NCI-H524 (cell line): ENCODE measurements at places on chromosomes 7 and 10.
A peak's percentile ranks its signal among the peaks of the same experiment; 100 is the strongest.

DNA sequence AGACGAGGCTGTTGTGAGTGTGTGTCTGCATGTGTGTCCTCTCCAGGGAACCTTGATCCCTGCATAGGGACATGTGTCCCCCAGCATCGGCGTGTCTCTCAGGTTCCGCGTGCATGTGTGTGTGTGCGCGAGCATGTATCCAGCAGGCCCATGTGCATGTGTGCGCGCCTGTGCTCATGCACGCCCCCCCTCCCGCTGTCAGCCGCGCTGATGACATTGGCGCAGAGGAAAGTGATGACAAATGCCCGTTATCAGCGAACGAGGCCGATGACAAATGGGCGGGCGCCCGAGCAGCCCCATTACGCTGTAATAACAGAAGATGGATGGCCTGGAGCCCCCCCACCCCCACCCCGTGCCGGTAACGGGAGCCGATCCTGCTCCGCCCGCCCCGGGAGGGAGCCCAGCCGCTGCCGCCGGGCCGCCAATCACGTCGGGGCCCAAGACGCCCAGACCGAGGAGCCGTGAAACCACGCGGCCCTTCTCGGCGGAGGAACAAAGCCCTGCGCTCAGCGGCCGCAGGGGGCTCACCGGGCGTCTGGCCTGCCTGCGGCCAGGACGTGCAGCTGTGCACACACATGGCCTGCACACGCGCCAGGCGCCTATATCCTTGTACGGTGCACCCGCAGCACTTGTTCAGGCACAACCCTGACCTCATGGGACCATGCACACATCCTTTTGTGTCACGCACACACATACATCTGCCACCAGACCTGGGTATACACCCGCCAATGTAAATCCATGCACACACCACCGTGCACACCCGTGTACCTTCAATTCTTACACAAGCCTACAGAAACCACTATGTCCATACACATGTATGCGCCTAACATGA is 21.5 kb downstream of the POLL start:
- no peak for DNase-seq

- no peak for DNase-seq
Measured at GRCh38 chr10:113118882-113119281, 168.8 kb downstream of the TCF7L2 start.

DNA sequence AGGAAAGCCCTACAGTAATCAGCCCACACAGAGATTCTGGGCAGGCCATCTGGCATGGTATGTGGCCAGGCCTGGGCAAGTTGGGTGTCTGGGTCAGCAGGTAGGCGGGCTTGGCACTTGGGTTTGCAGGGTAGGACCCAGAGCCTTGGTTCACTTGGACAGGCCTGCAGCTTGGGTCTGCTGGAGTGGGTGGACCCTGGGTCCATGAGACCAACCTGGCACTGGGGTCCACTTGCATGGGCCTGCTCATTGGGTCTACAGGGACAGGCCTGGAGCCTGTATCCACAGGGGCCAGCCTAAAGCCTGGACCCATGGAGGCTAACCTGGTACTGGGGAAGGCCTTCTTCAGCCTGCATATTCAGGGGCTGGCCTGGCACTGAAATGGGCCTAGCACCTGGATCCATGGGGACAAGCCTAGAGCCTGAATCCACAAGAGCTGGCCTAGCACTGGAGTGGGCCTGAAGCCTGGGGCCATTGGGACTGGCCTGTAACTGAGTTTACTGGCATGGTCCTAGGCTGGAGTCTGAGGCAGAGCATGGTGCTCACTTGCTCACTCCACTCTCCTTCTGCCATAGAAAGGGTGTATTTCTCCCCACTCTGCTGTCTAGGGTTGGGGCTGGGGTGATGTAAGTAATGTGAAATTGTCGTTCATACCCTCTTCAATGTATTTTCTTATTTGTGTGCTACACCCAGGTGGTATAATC is 315.0 kb downstream of the AHR start:
- no peak for DNase-seq

- DNase-seq, result no peak
Measured at GRCh38 chr10:93967756-93968155, 26.0 kb upstream of the PLCE1 start.

DNA sequence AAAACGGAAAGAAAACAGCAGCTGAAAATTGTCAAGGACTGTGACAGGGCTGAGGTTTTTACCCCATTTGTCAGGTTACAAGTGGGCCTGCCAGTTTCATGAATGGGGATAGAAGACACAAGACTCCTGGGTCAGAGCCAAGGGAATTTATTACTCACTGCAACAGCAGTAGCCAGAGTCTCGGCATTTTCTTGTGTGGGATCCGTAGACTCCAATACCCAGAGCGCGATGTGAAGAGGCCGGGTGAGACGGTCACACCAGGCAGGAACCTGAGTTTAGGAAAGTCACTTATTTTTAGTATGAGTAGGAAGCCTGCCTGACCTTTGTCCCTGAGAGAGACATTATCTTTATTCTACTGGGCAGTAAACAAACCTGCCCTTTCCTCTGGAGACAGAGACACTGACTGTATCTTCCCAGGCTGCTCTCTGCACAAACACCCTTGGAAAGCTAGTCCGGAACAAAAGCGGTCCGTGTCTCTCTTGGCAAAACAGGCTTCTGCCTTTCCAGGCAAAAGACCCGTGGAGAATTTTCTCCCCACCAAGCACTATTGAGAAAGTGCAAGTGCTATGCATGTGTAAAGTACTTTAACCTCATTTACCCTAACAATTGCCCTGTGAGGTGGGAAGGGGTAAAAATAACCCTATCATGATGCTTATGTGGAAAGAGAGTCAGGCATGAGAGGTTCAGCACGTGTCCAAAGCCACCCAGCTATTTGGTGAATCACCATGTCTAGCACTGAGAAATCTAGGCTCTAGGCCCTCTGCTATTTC is 58.4 kb downstream of the JCAD start:
- DNase-seq, result no peak

- no peak for DNase-seq
Measured at GRCh38 chr10:111087968-111088505, 11.2 kb downstream of the ADRA2A start.

- DNase-seq, result peak; percentile 53
Measured at GRCh38 chr7:30276203-30276900, 8.0 kb upstream of the ZNRF2 start.

GRCh38 chr10:119526621-119527592 is 15.6 kb downstream of the RGS10 start:
- DNase-seq, result peak; percentile 73

DNA sequence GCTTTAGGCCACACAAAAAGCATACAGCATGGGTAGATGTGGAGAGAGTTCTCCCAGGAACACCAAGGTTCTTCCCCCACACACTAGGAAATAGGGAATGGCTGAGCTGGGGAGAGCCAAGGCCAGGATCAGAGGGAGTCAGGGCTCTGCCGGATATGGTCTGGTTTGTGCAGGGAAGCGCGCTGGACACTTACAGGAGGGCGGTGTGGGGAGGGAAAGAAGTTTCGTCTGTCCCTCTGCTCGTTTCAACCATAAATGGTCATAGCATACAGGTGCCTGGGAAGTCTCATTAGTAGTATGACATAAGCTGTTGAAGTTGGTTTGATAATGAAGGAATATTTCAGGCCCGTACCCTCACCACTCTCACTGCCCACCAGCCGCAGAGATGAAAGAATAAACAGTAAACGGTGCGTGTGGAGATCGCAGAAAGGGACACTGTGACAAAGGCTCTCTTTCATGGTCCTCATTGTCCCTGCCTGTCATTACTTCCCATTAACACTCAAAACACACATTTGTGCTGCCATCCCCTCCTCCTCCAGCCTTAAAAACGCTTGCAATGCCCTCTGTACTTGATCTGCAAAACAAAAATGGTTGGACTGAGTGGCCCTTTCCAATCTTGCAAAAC is 207.2 kb downstream of the CELF2 start:
- no peak for DNase-seq

DNA sequence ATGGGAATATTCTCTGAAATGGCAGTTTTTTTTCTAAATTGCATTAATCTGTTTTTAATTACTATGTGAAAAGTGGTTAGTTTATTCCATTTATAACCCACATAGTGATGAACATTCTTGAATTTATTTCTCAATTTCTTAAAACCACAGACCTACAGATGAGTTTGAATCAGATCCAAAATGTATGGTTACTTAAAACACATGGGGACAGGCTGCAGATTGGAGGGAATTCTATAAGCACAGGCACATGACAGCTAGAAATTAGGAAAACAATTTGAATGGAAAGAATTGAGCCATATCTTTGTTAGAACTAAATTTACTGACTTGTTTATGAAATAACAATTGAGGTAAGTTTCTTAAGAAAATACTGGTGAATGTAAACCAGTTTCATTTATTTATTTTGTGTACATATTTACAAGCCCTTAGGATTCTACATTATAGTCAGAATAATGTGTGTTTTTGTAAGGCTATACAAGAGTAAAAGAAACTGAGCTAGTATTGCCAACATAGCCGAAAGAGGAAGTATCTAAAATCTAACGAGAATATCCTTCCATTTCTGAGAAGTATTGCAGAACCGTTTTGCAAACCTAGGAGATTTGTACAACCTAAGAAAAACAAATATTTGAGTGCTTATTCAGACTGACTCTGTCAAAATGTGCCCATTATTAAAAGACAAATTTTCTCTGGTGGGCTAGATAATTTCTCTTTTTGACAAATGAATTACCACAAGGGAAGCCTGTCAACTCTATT is 434.3 kb upstream of the SEMA3D start:
- no peak for DNase-seq

GRCh38 chr10:75117995-75118394 is 6.5 kb downstream of the SAMD8 start:
- no peak for DNase-seq

GRCh38 chr7:155665957-155666287 is 21.5 kb downstream of the RBM33 start:
- DNase-seq, result no peak

GRCh38 chr10:112973805-112974204 is 23.8 kb downstream of the TCF7L2 start:
- no peak for DNase-seq

- DNase-seq, result no peak
Measured at GRCh38 chr7:8134089-8134733, 127.8 kb downstream of the ICA1 start.

GRCh38 chr7:155881471-155882350 is 69.4 kb upstream of the SHH start:
- DNase-seq, result no peak

DNA sequence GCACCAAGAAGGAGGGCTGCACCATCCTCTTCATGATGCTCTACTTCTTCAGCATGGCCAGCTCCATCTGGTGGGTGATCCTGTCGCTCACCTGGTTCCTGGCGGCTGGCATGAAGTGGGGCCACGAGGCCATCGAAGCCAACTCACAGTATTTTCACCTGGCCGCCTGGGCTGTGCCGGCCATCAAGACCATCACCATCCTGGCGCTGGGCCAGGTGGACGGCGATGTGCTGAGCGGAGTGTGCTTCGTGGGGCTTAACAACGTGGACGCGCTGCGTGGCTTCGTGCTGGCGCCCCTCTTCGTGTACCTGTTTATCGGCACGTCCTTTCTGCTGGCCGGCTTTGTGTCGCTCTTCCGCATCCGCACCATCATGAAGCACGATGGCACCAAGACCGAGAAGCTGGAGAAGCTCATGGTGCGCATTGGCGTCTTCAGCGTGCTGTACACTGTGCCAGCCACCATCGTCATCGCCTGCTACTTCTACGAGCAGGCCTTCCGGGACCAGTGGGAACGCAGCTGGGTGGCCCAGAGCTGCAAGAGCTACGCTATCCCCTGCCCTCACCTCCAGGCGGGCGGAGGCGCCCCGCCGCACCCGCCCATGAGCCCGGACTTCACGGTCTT is 1.9 kb downstream of the FZD1 start:
- DNase-seq, result no peak

DNA sequence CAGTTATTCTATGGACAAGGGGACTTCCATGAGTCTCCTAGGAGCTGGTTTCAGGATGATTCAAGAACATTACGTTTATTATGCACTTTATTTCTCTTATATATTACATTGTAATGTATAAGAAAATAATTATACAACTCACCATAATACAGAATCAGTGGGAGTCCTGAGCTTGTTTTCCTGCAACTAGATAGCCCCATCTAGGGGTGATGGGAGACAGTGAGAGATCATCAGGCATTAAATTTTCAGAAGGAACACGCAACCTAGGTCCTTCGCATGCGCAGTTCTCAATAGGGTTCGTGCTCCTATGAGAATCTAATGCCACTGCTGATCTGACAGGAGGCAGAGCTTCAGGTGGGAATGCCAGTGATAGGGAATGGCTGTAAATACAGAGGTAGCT is 137.9 kb downstream of the ANKRD30A start:
- no peak for DNase-seq

- no peak for DNase-seq
Measured at GRCh38 chr10:85642421-85643170, 724.0 kb downstream of the GRID1 start.

GRCh38 chr10:85946713-85947326 is 419.8 kb downstream of the GRID1 start:
- no peak for DNase-seq
